ENCODE measurements at places on chromosomes 6 and 20.

DNA sequence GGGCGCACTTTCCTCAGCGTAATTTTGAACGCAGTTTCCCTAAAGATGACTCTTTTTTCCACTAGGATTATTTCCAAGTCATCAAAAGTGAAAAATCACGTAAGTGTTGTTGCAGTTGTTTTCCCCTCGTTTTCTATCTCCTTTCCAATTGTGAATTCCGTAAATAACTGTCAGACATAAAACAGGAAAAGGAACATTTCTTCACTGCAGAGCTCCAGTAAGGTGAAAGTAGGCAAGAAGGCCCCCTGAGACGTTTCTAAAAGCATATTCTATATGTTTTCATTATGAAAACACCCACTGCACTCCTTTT is 17.8 kb downstream of the HIVEP2 start:
- no peak for DNase-seq

DNA sequence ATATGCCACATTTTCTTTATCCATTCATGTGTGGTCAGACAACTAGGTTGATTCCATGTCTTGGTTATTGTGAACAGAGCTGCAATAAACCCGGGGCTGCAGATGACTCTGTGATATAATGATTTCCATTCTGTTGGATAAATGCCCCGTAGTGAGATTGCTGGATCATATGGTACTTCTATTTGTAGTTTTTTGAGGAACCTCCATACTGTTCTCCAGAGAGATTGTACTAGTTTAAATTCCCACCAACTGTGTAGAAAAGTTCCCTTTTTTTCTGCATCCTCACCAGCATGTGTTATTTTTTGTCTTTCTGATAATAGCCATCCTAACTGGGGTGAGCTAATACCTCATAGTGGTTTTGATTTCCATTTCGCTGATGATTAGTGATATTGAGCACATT is 62.2 kb upstream of the MAP3K4 start:
- no peak for DNase-seq

DNA sequence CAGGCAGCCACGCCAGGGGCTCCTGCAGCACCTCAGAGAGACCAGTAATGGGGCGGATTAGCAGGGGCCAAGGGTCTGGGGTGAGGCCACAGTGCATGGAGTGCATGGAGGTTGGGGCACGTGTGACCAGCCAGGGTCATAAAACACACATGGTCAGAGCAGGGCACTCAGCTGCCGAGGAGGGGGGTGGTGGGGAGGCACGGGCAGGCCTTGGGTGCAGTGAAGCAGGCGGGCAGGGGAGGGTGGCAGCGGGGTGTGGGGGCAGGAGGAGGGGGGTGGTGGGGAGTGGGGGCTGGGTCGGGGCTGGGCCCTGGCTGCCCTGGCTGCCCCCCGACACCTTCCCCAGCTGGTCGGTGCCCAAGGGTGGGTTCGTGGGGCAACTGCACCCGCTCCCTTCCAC is 23.7 kb upstream of the NTSR1 start:
- no peak for DNase-seq

- DNase-seq, result no peak
Observed at GRCh38 chr6:37699138-37699766, 1.6 kb upstream of the MDGA1 start.

DNA sequence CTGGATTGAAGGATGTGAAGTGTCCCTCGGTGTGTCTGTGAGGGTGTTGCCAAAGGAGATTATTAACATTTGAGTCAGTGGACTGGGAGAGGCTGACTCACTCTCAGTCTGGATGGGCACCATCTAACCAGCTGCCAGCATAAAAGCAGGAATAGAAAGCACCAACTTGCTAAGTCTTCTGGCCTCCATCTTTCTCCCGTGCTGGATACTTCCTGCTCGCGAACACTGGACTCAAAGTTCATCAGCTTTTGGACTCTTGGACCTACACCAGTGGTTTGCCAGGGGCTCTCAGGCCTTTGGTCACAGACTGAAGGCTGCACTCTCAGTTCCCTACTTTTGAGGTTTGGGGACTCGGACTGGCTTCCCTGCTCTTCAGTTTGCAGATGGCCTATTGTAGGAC is 220.3 kb upstream of the LRFN2 start:
- no peak for DNase-seq

DNA sequence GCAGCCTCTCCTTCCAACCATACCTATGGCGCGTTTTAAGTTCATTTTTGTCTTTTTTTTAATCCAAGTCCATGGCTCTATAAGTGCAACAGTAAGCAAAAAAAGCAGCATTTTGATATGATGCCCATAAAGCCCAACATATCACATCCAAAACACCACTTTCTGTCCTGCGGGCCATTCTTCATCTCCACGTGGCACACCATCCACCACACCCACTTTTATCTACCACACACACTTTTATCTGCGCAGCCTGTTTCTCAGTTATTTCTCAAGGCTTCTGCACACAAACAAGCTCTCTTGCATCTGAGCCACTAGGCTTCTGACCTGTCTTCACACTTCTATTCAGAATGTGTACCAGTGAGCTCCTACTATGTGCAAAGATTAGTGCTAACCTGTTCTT is 5.3 kb downstream of the GCLC start:
- DNase-seq, result no peak

GRCh38 chr6:169337886-169338445 is 84.3 kb upstream of the THBS2 start:
- DNase-seq, result no peak

- DNase-seq, result no peak
Observed at GRCh38 chr6:157219201-157220200, 103.8 kb downstream of the TMEM242 start.

GRCh38 chr20:60541991-60542390 is 583.8 kb downstream of the CDH26 start:
- no peak for DNase-seq

DNA sequence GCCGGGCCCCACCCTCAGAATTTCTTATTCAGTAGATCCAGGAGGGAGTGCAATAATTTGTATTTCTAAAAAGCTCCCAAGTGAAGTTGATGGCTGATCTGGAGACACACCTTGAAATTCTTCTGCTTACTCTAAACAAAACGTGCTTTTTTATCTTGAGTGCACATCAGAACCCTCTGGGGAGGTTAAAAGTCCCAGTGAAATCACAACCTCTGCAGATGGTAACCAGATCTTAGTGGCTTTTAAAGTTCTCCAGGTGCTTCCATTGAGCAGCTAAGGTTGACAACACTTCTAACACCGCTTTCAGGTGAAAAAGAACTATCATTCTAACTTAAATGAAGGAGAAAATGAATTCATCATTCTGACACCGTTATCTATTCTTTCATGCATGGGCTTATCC is 45.6 kb upstream of the ESR1 start:
- no peak for DNase-seq

GRCh38 chr20:11672959-11673358 is 244.7 kb upstream of the BTBD3 start:
- no peak for DNase-seq

GRCh38 chr6:5403609-5404008 is 142.3 kb downstream of the FARS2 start:
- no peak for DNase-seq

DNA sequence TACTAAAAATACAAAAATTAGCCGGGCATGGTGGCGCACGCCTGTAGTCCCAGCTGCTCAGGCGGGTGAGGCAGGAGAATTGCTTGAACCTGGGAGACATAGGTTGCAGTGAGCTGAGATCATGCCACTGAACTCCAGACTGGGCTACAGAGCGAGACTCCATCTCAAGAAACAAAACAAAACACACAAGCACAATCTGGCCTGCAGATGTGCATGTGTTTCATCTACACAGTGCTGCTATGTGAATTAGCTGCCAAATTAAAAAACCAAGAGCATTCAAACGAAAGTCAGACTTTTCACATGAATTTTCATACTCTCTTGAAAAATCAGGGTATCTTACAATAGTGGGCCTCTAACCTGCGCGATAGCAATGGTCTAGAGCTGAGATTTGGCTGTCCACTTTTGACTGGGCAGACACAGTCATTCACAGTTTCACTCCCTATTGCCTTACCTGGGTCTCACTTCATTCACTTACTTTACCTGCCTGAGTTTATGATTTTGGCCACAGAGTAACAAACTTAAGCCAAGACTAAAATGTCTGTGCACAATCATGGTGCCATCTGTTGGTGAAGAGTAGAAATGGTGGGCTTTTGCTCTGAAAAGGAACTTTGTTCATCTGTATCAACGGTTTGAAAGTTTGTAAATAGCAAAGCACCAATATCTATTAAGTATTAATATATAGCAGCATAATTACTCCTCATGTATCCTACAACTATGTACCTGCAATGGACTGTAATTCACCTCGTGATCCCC is 138.5 kb upstream of the UST start:
- DNase-seq, result no peak

- DNase-seq, result no peak
Observed at GRCh38 chr6:15287670-15288375, 42.0 kb downstream of the JARID2 start.

GRCh38 chr6:135236732-135237131 is 55.6 kb downstream of the MYB start:
- no peak for DNase-seq

DNA sequence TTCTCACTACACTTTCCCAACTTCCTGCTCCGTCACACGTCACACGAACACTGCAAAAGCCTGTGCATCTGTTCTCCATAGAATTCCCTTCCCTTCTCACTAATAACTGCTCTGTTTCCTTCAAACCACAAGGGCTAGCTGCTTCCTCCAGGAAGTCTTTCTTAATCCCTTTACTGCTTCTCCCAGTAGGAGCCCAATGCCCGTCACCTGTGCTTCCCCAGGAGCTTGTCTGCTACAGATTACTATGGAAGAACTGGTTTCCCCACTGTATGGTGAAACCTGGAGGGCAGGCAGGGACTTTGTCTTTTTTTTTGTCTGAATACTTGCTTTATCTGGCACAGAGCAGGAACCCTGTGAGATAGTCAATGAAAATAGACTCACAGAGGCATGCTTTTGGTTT is 444.7 kb upstream of the MAP3K7 start:
- no peak for DNase-seq

DNA sequence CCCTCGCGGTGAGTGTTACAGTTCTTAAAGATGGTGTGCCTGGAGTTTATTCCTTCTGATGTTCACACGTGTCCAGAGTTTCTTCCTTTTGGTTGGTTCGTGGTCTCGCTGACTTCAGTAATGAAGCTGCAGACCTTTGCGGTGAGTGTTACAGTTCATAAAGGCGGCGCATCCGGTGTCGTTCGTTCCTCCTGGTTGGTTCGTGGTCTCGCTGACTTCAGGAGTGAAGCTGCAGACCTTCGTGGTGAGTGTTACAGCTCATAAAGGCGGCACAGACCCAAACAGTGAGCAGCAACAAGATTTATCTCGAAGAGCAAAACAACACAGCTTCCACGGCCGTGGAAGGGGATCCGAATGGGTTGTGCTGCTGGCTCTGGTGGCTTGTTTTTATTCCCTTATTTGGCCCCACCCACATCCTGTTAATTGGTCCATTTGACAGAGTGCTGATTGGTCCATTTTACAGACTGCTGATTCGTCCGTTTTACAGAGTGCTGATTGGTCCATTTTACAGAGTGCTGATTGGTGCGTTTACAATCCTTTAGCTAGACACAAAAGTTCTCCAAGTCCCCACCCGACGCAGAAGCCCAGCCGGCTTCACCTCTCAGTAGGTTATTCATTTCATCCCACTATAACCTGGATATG is 48.2 kb upstream of the ARG1 start:
- DNase-seq, result no peak

DNA sequence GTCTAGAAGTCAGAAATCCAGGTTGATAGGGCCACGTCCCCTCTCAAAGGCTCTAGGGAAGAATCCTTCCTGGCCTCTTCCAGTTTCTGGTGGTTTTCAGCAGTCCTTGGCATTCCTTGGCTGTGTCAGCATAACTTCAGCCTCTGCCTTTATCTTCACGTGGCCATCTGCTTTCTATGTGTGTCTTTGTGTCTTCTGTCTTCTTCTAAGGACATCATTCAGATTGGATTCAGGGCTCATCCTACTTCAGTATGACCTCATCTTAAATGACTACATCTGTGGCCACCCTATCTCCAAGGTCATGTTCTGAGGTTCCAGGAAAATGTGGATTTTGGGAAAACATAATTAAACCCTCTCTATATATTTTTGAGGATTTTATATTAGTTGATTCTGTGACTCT is 23.0 kb downstream of the C6orf89 start:
- DNase-seq, result no peak

GRCh38 chr20:59514554-59514953 is 89.8 kb upstream of the PHACTR3 start:
- no peak for DNase-seq

GRCh38 chr20:46196990-46197389 is 78.9 kb downstream of the CD40 start:
- no peak for DNase-seq

DNA sequence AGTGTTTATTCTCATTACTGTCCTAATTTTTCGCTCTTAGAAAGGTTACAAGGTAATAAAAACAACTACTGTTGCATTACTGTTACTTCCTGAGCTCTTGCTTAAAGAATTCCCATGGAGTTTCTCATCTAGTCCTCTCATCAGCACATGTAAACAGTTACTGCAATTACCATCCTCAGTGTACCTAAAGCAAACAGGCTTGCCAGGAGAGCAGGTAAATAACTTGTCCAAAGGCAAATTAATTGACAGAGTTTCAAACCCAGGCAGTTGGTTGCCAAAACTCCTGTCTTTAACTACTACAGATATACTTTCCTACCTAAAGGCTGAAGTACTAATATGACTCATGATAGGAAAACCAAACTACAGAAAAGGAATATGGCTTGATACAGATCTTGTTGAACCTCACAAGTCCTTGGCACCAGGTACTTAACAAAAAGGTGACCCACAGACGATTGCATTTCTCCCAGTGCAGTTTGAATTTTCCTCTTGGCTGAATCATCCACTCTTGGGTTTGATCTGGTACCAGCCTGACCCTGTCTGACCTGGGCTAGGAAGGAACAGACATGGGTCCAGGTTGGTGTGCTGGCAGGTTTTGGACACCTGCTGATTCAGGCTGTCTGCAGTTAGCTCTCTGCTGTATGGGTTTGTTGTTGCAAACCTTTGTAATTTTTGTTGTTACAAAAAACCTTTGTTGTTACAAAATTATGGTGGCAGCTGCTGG is 153.0 kb downstream of the CFAP61 start:
- DNase-seq, result no peak

Data from NCI-H1417 treated with DMSO at 0.1 percent for 48 hours (cell line).